Cerebellar cortex (tissue), 1 donor: ENCODE measurements at places on chromosomes 5 and 9.

GRCh38 chr9:34242830-34243229 is 64.0 kb downstream of the UBAP1 start:
- no peak for DNase-seq

GRCh38 chr9:35660966-35661415 is 2.9 kb downstream of the CCDC107 start:
- peak; percentile 91 for DNase-seq

DNA sequence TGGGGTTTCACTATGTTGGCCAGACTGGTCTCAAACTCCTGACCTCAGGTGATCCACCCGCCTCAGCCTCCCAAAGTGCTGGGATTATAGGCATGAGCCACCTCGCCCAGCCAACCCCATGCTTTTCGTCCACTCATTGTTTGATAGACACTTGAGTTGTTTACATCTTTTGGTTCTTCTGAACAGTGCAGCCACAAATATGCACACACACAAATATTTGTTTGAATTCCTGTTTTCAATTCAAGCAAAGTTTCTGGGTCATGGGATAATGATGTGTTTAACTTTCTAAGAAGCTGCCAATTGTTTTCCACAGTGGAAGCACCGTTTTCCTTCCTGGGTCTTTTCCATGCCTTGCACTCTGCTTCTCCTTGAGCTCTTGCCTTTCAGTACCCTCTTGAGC is 6.8 kb upstream of the PAEP start:
- DNase-seq, result no peak

GRCh38 chr5:87722286-87722685 is 309.6 kb upstream of the CCNH start:
- peak; percentile 19 for DNase-seq
